ENCODE measurements at places on chromosomes 12 and 14.

- no peak for DNase-seq
Observed at GRCh38 chr12:15545334-15545733, 223.0 kb downstream of the PTPRO start.

DNA sequence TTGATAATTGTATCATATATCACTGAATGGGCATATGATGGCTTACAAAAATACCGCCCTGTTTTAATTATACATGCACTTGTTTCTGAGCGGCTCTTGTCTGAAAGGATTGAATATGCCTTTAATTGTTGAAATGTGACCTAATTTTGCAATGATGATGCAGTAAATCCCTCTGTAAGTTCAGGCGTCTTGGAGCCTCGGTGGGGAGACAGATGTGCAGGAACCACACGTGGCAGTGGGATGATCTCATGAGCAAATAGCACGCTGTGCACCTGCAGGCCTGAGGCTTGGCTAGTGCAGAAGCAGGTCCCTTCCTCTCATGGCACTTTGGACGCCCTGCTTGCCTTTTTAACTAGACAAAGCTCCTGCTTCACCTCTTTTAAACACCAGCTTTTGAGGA is 49.3 kb upstream of the ASPG start:
- no peak for DNase-seq

- no peak for DNase-seq
Observed at GRCh38 chr12:53218551-53219291, 11.7 kb upstream of the ITGB7 start.

- DNase-seq, result no peak
Observed at GRCh38 chr12:54954801-54955200, 29.8 kb downstream of the TESPA1 start.

DNA sequence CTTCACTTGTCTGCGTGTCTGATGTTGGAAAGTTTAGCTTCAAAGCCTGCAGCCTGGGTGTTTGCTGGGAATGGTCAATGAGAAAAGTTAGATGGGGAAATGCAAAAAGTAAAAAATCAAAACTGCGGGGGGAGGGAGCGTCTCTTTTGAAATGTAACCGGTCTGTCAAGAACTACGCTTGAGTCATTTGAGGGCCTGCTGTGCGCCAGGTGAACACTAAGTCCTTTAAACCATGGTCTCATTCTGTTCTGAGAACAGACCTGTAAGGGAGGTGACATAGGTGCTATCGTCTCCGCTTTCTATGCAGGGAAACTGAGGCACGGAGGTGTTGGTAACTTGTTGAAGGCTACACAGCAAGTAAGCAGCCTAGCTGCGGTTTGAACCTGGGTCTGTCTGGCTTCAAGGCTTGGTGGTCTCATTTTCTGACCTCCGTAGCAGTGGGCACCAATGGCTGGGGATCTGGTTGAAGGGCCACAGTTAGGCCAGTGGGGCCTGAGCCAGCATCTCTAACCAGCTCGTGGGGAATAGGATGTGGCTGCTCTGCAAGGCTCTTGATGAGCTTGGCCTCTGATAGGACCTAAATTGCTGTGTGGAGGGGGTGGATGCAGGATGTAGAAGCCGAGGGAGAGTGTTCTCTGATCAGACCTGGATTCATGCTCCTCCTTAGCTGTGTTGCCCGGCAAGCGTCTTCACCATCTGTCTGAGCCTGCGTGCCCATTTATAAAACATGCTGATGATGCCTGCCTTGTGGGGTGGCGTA is 41.5 kb downstream of the KCTD10 start:
- DNase-seq, result no peak

DNA sequence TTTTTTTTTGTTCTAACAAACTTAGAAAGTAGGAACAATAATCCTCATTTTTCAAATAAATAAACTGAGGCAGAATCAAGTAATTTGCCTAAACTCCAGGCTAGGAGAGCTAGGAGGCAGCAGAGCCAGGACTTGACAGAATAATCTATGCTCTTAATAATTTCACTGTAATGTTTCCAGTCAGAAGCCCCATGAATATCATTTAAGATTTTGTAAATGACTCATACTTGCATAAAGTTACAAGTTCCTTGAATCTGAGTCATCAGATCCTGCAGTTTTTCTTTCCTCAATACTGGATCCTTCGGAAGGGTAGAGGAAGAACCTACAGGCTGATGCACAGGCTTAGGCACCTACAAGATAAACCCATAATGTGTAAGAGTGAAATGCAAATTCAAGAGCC is 29.0 kb downstream of the CAPRIN2 start:
- DNase-seq, result peak; percentile 27

- no peak for DNase-seq
Observed at GRCh38 chr14:95258156-95258555, 61.6 kb downstream of the CLMN start.

GRCh38 chr14:69535230-69535848 is 39.3 kb downstream of the CCDC177 start:
- no peak for DNase-seq

GRCh38 chr12:31868965-31869364 is 90.2 kb upstream of the RESF1 start:
- peak; percentile 31 for DNase-seq

DNA sequence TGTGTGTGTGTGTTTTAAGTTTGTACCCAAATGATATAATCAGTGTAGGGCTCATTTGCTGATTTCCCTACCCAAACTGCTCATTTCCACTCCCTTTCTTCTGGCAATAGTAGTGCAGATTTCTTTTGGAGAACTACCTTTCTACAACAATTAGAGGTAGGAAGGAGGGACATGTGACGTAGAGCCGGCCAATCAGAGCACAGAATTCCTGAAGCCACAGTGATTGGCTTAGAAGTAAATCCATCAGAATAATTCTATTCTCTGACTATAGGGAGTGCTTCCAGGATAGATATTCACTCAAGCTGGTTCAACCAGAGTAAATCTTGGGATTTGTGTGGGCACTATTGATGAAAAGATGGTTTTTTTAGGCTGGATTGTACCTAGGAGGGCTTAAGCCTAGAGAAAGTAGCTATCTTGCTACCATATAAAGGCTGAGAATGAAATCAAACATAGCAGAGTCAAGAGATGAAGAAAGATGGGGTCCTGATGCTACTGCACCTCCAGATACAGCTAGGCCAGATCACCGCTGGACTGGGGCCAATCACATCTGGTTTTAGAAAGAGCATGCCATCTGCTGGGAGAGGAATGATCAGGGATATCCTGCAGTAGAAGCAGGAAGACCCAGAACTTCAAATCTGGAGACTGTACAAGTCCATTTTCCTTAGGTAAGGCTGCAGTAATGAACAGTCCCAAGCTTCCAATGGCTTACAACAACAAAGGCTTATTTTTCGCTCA is 54.1 kb upstream of the NUAK1 start:
- DNase-seq, result no peak

DNA sequence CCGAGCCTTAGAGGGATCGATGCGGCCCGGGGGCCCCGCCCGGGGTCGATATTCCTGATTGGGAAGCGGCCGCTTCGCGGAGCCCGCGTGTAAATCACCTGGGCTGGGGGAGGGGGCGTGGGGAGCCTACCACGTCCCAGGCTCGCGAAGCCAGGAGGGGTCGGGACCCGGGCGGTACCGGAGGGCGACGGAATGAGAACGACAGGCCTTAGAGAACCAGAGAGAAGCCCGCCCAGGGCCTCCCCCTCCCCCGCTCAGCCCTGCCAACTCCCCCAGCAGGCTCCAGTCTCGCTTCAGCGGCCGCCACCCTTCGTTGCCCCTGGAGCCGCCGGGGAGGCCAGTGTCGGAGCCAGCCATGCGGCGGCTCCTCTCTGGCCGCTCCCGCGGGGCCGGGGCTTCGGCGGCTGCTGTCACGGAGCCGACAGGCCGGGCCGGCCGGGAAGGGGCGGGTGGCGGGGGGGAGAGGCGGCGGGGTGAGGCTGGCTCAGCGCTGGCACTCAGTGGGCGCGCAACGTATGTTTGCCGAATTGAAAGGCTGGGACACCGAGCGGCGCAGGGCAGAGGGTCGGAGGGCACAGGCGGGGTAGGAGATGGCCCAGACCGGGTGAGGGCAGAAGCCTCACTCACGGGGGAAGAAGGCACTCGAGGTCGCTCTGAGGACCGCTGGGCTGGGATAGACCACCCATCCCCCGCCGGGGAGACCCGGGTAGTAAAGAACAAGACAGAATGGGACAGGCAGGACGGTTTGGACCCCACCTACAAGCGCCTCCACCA is 1.4 kb upstream of the DNAJC22 start:
- DNase-seq, result no peak

DNA sequence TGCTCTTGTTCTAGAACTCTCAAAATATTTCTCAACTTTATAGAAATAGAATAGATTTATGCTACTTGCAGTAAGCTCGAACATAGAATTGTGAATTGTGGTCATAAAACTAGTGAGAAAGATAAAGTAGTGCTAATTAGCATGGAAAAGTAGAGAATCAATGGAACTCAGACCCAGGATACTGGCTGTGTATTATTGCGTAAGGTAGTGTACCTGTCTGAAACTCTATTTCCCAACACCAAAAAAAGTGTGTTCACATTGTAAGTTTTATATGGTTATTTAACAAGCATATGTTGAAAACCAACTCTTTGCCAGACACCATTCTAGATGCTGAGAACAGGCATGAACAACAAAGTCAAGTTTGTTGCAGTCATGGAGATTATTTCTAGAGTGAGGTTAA is 720.5 kb upstream of the ATXN7L3B start:
- DNase-seq, result no peak

GRCh38 chr12:71029302-71029701 is 108.8 kb upstream of the PTPRR start:
- DNase-seq, result no peak

- DNase-seq, result no peak
Observed at GRCh38 chr12:93802293-93802692, 125.1 kb downstream of the CRADD start.

DNA sequence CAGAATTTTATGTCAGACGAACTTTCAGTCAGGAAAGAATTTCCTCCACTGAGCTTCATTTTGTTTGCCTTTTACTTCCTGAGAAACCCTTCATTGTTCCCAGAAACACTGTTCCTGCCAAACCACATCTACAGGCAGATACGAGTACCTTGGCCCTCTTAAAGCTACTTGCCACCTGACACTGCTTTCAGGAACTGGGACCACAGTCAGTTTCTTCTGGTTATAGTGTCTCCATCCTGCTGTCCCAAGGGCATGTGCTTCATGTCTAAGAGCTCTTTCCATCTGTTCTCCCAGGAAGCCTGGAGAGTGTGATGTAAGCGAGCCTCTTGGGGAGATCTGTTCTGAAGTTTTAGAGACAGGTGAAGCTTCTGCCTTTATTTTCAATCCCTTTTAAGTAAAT is 161.7 kb upstream of the PLEKHA5 start:
- no peak for DNase-seq

DNA sequence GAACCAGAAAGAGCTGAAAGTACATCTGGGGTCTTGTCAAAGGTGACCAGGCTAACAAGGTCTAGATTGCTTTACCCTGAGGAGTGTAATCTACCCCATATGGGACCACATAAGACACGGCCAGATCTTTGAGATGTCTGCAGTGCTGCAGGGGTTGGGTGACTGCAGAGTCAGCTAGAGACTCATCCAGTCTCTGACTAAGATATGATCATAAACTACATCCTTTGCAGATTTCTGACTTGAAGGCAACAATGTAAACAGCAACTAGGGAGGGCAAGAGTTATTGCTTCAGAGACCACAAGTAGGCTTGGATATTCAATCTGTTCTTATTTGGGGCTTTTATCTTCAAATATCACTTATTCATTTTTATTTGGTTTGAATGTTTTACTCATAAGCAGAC is 1080.5 kb upstream of the FOXG1 start:
- no peak for DNase-seq

- DNase-seq, result no peak
Observed at GRCh38 chr12:24487606-24488005, 461.3 kb downstream of the BCAT1 start.

DNA sequence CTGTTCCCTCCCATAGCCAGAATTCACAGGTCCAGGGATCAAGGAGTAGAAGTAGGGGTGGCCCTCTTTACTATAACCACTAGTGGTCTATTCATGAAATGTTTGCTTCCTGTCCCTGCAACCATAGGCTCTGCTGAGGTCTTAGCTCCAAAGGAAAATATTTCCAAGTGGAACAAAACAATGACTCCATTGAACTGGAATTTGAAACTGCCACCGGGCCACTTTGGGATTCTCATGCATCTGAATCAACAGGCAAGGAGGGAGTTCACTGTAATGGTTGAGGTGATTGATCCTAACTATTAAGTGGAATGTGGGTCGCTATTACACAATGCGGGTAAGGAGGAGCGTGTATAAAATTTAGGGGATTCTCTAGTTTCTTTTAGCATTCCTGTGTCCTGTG is 197.0 kb downstream of the ETNK1 start:
- DNase-seq, result no peak

DNA sequence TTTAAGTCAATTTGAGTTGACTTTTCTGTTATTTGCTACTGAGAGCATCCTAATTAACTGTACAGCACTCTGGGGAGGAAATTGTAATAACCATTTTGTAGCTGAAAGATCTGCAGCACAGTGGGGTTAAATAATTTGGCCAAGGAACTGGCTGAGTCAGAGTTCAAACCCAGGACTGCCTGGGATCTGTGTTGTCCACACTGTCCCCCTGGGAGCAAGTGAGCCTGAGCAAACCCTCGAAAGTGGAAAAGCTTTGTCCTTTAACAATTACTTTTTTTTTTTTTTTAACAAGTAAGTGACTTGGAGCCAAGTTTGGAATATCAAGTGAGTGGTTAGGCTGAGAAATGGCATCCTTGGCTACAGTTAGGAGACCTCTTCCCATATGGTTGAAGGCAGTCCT is 247.2 kb upstream of the CCDC196 start:
- DNase-seq, result no peak

- no peak for DNase-seq
Observed at GRCh38 chr12:51897181-51897580, 9.3 kb downstream of the ANKRD33 start.

DNA sequence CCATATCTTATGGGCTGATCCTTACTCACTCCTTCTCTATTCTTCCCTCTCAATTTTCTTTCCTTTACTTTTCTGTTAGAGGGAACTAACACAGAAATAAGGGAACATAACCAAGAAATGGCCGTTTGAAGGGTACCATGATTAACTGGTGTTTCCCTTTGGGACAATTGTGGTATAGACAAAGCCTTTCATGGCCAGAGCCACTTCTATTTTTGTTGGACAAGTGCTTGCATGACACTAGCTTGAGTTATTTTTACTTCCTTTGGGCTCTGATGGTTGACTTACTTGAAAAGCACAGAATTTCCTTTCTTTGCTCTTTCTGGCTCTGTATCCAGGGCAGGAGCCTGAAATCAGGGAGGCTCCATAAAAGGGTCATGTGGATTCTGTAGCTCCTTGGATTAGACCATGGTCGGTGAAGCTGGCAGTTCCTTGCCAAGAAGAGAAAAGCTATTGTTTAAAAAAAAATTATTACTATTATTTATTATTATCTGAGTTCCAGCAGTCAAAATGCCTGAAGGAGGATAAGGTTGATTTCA is 130.6 kb downstream of the KTN1 start:
- DNase-seq, result no peak

All from GM04504 (cell line).